ENCODE measurements at places on chromosomes 7 and 10.
A peak's percentile ranks its signal among the peaks of the same experiment; 100 is the strongest.

GRCh38 chr10:61140765-61141392, 196.9 kb upstream of the RHOBTB1 start:
- DNase-seq: peak; percentile 77

DNA sequence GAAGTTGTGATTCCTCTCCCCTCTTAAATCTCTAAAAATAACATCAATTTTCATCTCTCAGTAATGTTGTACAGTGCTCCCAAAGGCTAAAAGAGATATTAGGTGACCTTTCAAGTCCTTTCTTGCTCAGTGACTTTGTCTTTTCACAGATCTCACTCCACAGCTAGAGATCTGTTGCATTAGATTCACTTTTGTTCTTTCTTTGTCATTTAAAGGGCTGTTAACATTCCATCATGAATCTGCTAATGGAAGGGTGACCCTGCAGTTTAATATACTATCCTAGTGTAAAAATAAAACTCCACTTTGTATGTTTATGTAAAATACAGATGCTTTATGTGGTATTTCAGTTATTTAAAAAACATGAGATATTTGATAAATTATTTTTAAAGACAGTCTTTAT, 30.5 kb downstream of the GNAI1 start:
- no peak for DNase-seq

DNA sequence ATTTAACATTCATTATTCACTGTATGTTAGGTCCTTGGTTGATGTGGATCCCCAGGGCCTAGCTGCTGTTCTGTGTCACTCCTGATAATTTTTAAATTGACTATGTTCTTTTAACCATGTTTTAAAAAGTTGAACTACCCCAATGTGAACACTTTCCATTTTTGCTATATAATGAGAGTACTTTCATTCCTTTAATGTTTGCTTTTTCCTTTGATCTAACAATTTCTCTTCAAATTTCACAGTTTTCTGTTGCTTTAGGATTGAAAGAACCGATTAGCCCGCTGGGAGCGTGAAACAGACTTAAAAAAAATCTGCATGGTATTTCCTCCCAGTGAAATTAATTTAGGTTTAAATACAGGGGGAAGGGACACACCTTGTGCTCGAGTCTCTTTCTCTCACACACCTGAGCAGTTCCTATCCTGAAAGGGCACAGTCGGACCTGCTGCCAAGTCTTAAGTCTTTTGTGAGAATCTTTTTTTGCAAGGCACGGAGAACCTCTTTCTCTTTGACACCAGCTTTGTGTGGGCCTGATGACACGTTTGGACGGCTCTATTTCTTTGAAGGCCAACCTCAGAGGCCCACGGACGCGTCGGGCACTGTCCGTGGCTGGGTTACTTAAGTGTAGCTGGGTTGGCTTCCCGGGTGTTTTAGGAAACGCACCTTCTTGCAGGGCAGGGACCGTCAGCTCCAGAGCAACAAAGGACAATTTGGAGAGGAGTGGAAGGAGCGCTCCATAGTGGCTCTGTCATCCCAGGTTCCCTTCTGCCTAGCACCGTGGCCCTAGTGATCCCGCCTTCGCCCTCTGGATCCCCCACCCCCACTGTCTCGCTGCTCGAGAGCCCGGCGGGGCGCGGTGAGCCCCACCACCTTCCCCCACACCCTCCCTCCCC, 1.0 kb upstream of the CHN2 start:
- DNase-seq: no peak

- peak; percentile 43 for DNase-seq
These were observed 28.9 kb downstream of the PSAP start for GRCh38 chr10:71821909-71822763.

- peak; percentile 17 for DNase-seq
These were observed 31.1 kb downstream of the SLC26A4 start for GRCh38 chr7:107691716-107692115.

- DNase-seq: peak; percentile 72
These were observed 4.9 kb downstream of the SMARCD3 start for GRCh38 chr7:151243408-151244195.

GRCh38 chr10:119251315-119251708, 43.9 kb downstream of the GRK5 start:
- no peak for DNase-seq

DNA sequence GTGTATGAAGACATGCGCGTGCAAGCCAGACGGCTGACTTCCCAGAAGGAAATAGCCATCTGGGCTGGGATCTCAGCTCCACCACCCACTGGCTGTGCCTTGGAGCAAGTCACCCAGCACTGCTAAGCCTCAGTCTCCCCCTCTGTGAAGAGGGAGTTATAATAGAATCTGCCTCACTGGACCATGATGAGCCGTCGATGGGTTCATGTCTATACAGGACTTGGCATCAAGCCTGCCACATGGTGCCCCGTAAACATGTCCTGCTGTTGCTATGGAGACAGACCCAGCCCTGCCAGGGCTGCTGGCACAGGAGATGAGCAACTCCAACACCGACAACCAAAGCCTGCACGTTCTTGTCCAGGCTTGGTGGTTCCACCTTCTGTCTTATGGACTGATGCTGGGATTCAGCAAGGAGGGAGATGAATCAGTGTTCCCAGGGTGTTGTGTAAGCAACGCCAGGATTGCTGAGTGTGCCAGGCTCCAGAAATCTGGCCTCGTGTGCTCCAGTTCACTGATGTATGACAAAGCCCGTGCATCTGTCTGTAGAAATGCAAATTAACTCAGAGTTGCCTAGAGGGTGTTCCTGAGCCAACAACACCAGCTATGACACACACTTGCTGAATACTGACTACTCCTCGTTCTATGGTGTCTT, 5.6 kb downstream of the GPR15LG start:
- DNase-seq: peak; percentile 31

- DNase-seq: no peak
These were observed 6.8 kb downstream of the MINPP1 start for GRCh38 chr10:87511526-87511925.

DNA sequence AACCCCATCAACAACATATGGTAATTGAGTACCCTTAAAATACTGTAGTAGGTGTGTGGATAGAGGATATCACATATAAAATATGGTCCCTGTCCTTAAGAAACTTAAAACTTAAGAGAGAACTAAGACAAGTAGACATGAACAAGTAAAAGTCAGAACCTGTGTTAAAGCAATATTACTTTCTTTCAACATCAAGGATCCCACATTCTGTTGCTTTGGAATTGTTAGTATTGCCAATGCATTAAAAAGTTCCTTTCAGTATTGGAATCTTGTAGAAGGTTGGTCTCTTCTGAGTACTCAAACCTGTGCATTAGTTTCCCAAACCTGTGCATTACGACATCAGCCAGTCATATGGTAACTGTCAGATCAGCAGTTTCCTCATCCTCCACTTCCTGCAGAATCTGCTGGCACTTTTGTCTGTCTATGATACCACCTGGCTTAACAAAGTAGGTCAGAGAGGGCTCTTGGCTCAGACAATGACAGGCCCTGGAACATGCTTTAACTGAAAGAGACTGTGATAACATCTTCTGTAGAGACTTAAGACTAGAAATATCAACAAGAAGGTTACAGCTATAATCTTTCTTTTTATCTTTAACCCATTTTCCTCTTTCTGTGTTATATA, 56.5 kb downstream of the CCDC71L start:
- DNase-seq: peak; percentile 50

DNA sequence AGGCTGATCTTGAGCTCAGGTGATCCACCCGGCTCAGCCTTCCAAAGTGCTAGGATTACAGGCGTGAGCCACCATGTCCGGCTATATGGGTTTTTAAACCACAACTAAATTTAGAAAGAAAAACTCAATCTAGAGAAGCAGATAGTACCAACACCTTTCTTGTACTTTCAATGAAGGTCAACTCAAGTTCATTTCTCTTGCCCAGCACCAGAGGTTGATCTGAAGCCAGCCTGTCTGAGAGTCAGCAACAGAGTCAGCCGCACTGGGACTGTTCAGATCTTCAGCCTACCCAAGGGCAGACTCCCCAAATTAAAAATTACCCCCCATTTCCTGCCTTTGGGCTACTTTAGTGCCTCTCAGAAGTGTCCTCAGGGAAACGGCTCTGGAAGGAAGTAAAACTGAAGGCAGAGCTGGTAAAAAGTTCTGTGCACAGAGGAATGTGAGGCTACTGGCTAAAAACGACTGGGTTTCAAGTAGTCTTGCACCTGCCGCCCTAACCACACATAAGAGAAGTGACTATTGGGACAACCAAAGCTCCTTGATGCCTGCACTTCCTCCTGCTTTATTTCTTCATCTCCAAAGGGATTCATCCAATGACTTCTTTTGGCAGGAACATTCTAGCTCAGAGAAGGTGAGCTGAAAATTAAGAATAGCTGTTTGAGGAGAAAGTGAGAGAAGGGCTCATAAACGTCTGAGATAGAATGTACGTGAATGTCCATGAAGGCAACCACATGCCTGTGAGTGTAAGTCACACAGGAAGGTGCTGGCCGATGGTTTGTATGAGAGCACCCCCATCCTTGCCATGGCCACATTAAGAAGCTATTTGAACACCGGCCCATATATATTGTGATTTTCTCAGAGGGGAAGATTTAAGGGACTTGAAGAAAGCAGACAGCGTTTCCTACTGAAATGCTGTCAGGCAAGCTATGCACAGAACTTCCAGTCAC, 142.4 kb upstream of the PRR15 start:
- no peak for DNase-seq

GRCh38 chr7:127438836-127439235, 46.3 kb upstream of the ZNF800 start:
- no peak for DNase-seq

GRCh38 chr7:94394437-94395140, at the start of gene COL1A2:
Gene COL1A2, plus strand, starts transcription at chr7:94394895. Its CDS starts 137 bp downstream, at chr7:94395032.
- DNase-seq: peak; percentile 7

DNA sequence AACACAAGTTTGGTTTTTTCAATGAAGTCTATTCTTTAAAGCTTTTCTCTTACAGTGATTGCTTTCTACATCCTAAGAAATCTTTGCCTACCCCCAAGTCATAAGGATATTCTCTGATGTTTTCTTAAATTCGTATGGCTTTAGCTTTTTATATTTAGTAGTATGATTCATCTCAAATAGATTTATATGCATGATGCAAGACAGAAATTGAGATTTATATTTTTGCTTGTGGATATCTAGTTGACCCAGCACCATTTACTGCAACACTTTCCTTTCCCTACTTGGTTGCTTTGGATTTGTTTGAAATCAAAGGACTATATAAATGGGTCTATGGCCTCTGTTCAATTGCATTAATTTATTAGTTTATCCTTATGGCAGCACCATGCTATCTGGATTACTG, 113.9 kb downstream of the ZNF438 start:
- no peak for DNase-seq

Measured in hematopoietic multipotent progenitor cell treated with erythropoietin and hydrocortisone succinate and interleukin-3 and kit ligand, for 4 days (in vitro differentiated cells).